ENCODE measurements at places on chromosomes 2 and 18.

DNA sequence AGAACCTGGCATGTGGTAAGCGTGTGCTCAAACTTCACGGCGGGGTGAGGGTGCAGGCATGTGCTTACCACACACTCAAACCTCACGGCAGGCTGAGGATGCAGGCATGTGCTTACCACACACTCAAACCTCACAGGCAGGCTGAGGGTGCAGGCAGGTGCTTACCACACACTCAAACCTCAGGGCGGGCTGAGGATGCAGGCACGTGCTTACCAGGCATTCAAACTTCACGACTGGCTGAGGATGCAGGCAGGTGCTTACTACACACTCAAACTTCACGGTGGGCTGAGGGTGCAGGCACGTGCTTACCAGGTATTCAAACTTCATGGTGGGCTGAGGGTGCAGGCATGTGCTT lies 105.0 kb upstream of the ALKAL2 start:
- peak; percentile 22 for DNase-seq

GRCh38 chr2:159202568-159203071 lies 83.9 kb downstream of the WDSUB1 start:
- DNase-seq: no peak

DNA sequence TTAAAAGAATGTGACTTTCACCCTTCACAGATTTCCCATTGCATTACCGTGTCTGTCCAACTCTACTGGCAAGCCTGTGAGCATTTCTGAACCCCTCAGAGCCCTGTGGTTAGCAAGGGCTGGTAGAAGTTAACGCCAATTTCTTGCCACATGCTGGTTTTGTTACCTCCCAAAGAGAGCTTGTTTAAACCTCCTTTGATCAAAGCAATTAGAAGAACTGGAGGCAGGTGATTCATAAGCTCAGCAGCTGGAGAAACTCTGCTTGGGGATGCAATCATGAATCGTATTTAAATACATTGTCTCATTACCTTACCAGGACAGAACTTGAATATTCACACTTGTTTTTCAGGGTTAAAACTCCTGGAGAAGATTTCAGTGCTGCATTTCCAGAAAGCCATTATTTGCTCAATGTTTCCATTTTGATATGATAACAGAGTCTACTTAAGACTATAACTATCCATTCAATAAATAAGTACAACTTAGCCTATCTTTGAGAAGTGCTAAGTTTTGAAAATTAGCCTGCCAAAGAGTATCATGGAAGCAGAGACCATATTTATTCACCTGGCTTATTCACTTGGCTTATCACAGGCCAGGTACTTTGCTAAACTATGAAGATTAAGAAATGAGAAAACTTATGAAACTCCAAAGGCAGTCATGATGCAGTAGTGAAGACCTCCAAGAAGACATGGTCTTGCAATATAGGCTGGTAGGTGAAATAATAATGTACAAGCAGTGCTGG lies 292.8 kb downstream of the INSIG2 start:
- no peak for DNase-seq

DNA sequence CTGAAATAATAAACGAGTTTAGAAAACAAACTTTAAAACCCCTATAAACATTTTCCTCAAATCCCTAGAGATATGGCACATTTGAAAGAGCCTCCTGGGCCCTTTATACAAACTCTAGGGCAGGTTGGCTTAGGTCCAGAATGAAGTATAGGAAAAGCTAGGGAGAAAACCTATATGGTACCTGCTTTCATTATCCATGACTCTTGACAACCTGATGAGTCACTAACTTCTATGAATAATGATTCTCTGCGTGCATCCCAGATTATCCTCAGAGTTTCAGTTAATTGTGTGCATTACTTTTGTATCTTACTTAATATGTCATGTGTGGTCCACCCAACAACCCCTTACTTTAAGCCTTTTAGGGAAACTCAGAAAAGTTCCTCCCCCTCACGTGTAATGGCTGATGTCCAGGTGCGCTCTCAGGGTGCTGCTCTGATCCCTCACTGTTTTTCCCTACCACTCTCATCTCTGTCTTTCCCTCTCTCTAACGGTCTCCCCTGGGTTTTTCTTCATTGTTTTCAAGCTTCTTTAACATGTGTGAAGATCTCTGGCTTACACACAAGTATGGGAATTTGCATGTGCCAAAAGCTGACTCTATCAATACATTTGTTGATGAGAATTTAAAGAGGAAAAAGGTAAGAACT lies 78.5 kb downstream of the LRP1B start:
- DNase-seq: no peak

- DNase-seq: no peak
Observed at GRCh38 chr2:186659383-186659782, 34.5 kb upstream of the FAM171B start.

GRCh38 chr18:59802031-59802430 lies 97.8 kb upstream of the PMAIP1 start:
- DNase-seq: no peak

GRCh38 chr18:23378302-23378686 lies 74.8 kb upstream of the RIOK3 start:
- DNase-seq: no peak

- no peak for DNase-seq
Observed at GRCh38 chr2:20565623-20566236, 85.2 kb downstream of the HS1BP3 start.

DNA sequence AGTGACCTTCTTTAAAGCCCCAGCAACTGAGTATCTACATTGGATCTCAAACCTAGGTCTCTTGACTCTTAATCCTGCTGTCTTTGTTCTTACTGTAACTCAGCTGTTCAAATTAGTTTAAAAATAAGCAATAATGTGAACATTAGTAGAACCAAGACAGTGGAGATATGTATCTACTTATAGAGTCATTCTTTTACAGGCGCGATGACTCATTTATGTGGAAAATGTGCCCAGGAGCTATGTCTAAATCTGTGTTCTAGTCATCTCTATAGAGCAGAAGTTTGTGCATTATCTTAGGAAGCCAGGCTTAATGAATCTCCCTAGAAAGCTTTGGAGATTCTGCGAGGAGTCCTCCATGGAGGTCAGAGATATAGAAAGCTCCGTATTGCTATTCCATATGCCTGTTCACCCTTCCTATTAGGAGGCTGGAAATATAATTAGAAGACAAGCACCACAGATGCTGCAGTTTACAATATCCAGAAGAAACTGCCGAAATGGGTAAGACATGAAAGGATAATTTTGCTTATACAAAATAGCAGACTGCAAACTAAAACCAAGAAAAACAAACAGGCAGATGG lies 211.6 kb downstream of the TRIB2 start:
- no peak for DNase-seq

DNA sequence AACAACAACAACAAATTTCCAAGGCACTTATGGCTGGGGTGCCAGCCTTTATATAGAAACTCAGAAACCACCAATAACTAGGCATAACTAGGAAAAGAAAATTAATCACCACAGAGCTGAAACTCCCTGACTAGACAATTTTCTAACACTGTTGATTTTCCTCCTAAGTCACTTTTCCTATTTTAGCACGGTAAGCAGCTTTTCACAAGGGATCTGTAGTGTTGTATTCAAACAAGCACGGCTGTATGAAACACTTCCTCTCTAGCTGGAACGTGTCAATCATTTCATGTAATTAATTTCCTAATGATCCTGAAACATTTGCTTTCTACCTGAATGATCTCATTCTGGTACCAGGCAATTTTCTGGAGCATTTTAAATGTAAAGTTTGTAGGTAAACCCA lies 645.0 kb downstream of the IRS1 start:
- no peak for DNase-seq

DNA sequence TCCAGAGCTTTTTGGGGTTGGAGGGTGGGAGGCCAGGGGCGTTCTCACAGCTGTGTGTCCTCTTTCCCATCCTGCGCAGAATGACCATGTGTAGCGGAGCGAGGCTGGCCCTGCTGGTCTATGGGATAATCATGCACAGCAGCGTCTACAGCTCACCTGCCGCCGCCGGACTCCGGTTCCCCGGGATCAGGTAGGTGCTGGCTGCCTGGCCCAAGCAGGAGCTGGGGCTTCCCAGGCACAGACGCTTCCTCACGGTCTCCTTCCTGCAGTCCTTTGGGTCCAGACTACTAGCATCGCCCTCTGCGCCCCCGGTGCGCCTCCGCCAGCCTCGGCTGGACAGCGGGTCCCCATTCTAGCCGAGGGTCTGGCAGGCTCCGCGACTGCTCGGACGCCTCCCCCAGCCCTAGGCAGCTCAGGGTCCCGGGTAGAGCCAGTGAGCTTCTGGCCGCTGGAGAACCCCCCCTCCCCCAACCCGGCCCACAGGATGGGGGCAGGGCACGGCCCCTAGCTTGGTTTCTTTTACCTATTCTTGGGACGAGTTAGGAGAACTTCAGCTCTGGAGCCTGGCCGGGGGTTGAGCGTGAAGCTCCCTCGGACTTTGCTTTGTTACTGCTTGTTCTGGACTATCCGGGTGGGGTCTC lies 756 bp downstream of the ADCYAP1 start:
- DNase-seq: no peak
